ENCODE measurements at places on chromosomes 3 and 15.
A peak's percentile ranks its signal among the peaks of the same experiment; 100 is the strongest.

- DNase-seq: peak; percentile 14
Measured at GRCh38 chr15:51024735-51025453, 69.8 kb downstream of the TNFAIP8L3 start.

DNA sequence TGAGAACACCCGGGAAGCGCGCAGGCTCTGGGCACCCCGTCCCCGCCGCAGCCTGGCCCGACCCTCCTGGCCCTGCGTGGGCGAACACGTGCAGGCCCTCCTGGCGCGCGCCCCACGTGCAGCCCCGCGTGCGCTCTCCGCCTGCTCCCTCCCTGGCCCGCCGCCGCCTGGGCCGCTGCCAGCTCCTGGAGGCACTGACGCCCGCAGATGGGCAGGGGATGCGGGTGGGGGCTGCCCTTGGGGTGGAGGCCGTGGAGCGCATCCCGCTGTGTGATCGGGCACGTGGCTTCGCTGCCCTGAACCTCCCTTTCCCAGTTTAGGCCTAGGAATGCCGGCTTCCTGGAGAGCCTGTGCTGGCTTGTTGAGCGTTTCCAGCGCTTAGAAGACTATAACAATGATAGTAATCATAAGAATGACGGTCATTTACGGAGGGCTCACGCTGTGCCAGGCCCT lies 104.6 kb upstream of the SLC6A6 start:
- no peak for DNase-seq

DNA sequence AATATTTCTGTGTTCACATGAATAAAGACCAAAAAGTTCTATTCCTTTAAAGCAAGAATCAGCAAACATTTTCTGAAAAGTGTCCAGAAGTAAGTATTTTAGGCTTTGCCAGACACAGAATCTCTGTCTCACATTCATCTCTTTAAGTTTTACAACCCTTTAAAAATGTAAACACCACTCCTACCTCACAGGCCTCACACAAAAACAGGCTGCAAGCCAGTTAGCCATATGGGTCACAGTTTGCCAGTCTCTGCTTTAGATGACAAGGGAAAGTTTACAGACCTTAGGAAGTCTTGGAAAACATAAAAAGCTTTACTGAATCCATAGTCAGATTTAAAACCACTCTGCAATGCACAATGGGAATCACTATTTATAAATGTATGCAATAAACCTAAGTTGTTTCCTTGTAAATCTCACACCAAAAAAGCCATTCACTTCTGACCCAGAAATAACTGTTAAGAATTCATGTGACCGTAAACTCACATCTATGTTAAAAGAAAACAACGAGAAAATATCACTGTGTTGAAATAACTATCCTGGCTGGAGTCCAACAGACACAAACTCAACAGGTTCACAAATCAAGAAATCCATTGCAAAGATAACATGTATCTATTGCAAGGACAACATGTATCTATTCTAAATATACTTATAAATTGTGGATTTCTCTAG lies 308.2 kb downstream of the ULK4 start:
- DNase-seq: no peak

- DNase-seq: no peak
Measured at GRCh38 chr3:156981005-156981404, 154.9 kb downstream of the LEKR1 start.

DNA sequence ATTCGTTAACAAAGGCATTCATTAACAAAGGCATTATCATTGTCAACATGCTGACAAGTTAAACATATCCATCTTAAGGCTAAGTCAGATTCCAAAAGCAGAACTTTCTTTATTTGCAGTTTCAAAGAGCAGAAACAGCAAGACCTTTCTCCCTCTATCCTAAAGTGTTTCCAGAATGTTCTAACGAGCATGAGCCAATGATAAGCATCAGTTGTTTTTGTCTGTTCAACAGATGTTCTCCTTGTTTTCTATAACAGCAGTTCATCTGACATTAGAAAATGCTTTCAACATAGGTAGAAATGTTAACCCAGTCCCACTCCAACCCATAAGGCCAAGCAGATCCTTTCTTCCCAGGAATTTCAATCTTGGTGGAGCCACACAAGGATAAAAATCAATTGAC lies 77.6 kb upstream of the POMGNT2 start:
- DNase-seq: no peak

- DNase-seq: no peak
Measured at GRCh38 chr15:74841891-74842373, 1.0 kb downstream of the ULK3 start.

DNA sequence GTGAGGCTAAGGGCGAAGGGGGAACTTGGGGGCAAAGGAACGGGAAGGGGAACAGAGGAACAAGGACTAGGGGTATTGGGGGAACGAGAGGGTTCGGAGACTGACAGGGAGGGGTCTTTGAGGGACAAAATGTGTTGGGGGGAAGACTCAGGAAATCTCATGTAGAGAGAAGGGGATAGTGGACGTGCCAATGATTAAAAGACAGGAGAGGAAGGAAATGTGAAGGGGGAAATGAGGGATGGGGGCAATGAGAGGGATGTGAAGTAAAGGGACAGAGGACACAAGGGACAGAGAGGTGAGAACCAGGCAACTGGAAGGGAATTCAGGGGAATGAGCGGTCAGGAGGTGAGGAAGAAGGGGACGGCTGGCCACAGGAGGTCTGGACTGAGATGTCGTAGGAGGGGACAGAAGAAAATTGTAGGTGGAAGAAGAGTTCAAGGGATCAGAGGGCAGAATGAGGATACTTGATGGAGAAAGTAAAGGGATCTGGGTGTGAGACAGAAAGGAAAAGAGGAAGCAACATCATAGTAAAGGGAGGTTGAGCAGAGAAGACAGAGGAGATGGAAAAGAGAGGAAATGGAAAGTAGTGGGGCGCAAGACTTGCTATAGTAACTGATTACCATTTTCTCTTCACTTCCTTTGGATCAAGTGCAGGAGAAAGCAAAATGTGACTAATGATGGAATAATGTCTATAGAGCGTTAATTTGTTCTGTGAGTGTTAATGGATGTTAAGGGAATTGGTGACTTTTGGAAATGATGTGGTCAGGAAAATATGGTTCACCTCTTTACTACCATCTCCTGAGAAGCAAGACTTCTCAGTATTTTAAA lies 749 bp downstream of the RAB8B start:
- no peak for DNase-seq

DNA sequence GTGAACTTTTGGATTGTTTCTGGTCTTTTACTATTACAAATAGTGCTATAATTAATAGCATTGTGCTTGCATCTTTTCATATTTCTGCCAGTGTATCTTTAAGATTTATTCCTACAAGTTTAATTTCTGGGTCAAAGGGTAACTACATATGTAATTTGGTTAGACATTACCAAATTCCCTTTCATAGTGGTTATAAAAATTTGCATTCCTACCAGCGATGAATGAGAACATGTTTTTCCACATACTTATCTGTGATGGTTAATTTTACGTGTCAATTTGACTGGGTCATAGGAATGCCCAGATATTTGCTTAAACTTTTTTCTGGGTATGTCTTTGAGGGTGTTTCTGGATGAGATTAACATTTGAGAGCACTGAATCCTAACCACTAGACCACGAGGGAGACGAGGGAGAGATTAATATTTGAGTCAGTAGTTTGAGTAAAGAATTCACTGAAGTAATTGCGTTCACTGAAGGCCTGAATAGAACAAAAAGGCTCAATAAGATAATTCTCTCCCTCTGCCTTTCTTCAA lies 132.3 kb upstream of the NEO1 start:
- DNase-seq: peak; percentile 26

DNA sequence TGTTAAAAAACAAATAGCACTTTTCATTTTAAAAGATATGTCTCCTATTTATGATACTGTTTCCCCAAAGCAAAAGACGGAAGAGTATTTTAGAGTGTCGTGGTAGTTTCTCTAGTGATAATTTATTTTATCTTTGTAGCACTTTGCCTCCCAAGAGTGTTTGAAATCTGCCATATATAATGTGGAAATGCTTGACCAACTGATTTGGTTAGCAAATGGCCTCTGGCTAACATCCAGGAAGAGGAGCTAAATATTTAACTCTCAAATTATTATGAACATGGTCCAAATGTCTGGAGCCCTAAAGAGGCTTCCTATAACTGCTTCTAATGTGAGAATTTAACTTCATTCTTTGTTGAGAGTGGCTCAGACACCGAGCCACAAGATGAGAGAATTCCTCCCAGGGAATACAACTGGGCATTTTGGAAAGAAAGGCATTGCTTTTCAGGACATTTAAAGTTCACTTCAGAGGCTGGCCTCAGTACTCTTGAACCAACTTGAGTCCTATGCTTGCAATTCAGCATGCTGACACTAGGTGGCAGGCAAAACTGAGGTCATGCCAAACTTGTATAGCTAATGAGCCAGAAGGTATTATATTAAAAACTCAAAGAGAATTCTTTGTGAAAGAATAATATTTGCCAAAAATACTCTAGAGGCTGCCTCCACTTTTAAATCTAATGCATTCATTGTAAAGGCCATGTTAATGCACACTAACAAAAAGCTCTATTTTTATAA lies 104.5 kb downstream of the RARB start:
- DNase-seq: peak; percentile 58

DNA sequence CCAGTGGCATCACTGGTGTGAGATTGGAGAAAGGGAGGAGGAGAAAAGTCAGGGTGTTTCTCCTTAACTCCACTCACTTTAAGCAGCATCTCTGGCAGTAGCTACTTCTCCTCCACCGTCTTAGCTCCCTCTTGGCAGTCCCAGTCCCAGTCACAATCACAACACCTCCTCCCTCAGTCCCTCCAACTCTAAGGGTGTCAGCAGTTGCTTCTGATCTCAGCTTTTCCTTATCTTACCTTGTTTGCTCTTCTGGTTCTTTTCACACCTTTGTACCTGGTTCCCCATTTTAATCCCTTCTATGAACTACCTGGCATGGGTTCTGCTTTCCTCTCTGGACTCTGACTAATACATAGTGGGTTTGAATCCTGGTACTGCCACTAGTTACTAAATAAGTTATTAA lies 188.3 kb upstream of the CTDSPL start:
- DNase-seq: no peak
